ENCODE measurements at places on chromosomes 7 and 10.

- DNase-seq: peak; percentile 13
These were observed 395.0 kb downstream of the THSD7A start for GRCh38 chr7:11436773-11437524.

GRCh38 chr10:69847458-69847857 lies 45.8 kb downstream of the COL13A1 start:
- DNase-seq: no peak

DNA sequence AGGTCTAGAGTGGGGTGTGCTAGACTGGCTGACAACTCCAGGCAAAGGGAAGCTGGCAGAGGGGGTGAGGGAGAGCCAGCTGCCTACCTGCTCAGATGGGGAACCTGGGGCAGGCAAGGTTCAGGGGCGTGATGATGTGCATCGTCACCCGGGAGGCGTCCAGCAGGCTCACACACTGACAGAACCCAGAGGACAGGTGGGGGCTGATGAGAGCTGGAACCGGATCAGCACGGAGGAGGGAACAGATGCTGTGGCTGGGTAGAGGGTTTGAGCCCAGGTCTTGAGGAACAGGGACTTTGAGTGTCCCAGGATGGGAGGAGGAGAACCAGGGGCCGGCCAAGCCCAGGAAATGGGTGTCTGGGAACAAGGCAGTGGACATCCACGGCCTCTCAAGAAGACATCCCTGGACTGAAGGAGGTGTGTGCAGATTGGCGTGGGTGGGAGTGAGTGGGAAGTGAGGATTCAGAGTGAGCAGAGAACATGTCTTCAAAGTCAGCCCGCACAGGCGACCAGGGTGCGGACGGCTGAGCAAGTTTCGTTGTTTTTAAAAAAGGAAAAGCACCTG lies 3.9 kb downstream of the RASGEF1A start:
- no peak for DNase-seq

GRCh38 chr10:26269754-26270153 lies 53.2 kb downstream of the GAD2 start:
- peak; percentile 58 for DNase-seq

GRCh38 chr7:48924433-48924832 lies at the start of gene CDC14C:
Gene CDC14C, plus strand, starts transcription at chr7:48924547. Its CDS starts 126 bp downstream, at chr7:48924673.
- no peak for DNase-seq

- DNase-seq: no peak
These were observed 82.9 kb downstream of the NPY start for GRCh38 chr7:24366876-24367275.

DNA sequence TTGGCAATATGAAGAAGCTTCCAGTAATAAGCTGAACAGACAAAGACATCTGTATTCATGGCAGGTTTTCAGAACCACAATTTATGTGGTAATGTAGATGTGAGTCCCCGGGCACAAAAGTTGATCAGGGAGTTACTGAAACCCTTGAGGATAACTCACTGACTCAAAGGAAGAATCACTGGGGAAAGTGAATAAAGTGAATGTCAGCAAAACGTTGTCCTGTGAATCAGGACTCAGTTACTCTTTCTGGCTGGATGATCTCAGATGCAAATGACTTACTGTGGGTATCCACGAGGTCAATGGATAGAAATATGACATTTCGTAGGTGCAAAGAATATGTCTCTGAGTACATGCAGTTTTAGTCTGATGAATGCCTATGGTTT lies 172.8 kb upstream of the CTBP2 start:
- no peak for DNase-seq

DNA sequence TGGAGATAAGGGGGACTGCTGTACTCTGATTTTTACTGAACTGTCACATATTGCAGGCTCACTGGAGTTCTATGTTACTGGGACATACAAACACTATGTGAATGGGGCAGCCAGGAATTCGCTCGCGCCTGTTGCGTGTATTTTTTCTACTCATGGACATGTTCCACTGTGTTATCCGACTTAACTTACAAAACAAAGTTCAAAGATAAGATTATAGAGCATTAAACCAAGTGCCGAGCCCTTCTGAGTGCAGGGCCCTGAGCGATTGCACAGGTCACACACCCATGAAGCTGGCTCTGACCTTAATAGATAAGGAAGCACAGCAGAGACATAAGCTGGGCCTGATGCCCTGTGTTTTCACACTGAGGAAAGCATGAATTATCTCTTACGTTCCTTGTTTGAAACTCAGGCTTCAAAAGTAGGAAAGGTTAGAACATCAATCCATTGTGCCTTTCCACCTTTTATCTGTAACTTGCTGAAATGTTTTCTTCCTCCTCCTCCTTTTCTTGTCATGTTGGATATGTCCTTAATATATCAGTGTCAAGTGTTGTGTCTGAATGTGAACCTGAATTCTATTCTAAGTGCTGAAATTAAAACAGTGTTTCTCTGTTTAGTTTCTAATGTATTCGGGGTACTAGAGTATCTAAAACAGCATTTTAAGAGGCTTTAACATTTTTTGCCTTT lies 273.8 kb downstream of the AUTS2 start:
- no peak for DNase-seq

DNA sequence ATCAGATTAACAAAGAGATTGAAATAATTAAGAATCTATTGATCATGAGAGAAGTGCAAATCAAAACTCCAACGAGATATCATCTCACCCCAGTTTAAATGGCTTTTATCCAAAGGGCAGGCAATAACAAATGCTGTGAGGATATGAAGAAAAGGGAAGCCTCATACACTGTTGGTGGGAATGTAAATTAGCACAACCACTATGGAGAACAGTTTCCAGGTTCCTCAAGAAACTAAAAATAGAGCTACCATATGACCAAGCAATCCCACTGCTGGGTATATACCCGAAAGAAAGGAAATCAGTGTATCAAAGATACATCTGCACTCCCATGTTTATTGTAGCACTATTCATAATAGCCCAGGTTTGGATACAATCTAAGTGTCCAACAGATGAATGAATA lies 13.8 kb downstream of the FGL2 start:
- DNase-seq: no peak

DNA sequence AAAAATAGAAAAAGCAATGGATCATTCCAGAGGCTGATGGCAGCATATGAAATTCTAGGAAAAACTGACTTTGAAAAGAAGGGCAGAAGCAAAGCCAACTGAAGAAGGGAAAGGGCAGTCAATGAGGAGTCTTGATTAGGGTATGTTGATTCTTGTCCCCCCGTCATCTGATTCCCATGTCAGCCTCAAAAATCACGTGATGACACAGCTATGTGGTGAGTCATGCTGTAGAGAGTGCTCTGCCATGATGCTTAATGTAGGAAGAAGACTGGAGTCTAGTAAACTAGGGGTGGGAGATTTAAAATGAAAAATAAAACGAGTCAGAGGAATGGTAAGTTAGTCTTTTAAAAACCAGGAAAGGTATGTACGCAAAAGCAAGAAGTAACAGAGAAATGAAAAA lies 3.9 kb upstream of the POU6F2 start:
- DNase-seq: no peak

GRCh38 chr10:7432884-7433726 lies 22.3 kb upstream of the SFMBT2 start:
- peak; percentile 29 for DNase-seq

- no peak for DNase-seq
These were observed 257.5 kb downstream of the IPMK start for GRCh38 chr10:58010073-58010702.

DNA sequence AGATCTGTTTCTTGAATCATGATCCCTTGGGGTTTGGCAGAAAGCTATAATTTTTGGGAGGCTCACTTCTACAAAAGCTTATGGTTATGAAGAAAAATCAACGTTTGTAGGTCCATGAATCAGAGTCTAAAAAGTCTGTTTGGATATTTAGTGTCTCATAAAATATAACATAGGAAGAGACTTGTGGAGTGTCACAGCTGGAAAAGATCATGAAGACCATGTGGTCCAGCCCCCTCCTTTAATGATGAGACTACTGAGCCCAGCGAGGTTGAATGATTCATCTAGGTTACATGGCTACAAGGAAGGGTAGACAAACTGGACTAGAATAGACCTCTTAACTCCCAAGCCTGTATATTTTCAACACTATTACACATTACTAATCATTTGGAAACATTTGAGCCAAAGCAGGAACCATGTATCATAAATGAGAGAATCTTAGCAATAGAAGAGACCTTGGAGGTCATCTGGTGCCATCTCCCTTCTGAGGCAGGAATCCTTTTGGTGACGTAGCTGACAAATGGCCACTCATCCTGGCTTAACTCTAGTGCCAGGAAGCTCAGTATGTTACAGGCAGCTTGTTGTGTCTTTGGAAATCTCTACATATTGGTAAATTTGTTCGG lies 152.5 kb downstream of the CREB5 start:
- no peak for DNase-seq

DNA sequence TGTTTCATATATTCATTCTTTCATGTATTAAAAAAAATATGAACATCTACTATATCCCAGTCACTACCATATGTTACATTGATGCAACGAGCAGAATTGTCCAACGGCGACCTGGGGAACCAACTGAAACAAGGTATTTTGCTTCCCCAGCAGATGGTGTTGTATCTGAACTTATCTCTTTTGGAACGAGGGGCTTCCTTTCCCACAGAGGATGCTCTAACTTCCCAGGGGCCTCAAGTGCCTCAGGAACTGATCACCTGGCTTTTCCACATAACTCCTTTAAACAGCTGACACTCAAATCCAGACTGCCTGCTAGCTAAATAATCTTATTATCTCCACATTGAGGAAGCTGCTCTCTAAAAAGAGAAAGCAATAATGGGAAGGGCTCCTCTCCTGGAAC lies 259.3 kb downstream of the HTR7 start:
- no peak for DNase-seq

- peak; percentile 94 for DNase-seq
These were observed 10.3 kb downstream of the CRHR2 start for GRCh38 chr7:30671793-30672465.

GRCh38 chr7:142556740-142557139 lies 192.5 kb upstream of the PRSS1 start:
- DNase-seq: peak; percentile 61

DNA sequence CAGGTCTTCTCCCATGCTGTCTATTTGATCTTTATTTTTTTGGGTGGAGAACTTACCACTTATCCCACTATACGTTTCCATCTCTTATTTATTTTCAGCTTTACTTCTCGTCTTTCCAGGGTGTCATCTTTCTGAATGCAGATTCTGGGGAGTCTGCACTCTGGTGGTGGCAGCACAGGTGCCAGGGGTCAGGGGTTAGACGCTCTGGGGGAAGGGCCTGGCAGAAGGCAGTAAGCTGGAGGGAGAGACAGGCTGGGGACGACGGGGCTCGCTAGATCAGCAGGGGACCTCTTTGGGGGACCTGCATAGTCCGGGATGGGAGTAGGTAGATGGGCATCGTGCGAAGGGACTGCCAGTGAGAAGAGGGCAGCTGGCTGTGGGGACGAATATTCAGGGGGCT lies 22.3 kb downstream of the CHST12 start:
- no peak for DNase-seq

- DNase-seq: no peak
These were observed 34.8 kb upstream of the AGR2 start for GRCh38 chr7:16839646-16840045.

- DNase-seq: no peak
These were observed 190.4 kb upstream of the PLXNA4 start for GRCh38 chr7:132766660-132767059.

- DNase-seq: peak; percentile 20
These were observed 514 bp downstream of the RNF216 start for GRCh38 chr7:5780801-5781496.

DNA sequence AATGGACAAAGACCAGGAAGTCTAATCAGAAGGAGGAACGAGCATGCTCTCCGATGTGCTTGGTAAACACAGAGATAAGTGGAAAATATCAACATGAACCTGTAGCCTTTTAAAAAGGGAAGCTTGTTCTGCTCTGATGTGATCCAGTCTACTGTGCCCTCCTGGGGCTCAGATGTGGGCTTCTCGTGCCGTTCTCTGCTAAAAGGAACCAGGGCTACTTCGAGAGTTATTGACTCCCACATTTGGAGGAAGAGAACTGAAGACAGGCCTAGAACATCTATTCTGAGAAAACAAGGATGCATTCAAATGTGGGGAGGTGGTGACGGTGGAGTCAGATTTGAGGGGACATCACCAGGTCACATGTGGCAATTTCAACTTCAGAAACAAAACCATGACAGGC lies 325.4 kb downstream of the GLRX3 start:
- DNase-seq: no peak

DNA sequence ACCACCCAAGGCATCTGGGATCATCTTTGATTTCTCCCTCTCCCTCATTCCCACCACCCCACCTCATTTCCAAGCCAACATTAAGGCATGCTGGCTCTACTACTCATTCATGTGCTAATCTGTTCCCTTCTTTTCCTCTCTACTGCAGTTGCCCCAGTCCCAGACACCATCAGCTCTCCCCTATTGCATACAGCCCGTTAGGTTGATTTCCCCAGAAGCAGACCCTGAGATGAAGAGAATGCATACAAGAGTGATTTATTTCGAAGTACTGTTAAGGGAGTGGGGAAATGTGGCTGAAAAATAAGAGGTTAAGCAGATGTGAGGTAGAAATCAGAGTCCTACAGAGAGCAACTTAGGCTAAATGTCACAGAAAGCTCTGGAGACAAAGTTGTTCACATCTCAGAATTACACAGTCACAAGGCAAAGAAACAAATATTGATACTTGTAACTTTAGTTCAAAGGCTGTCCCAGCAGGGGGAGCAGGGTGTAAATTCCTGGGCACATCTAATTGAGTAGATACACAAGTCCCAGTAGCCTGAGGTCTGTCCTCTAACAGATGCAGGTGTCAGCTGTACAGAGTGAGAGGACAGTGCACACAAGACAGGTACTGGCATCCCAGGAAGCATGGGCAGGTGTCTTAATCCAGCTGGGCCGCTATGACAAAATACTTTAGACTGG lies 20.9 kb downstream of the AKR1D1 start:
- DNase-seq: no peak

DNA sequence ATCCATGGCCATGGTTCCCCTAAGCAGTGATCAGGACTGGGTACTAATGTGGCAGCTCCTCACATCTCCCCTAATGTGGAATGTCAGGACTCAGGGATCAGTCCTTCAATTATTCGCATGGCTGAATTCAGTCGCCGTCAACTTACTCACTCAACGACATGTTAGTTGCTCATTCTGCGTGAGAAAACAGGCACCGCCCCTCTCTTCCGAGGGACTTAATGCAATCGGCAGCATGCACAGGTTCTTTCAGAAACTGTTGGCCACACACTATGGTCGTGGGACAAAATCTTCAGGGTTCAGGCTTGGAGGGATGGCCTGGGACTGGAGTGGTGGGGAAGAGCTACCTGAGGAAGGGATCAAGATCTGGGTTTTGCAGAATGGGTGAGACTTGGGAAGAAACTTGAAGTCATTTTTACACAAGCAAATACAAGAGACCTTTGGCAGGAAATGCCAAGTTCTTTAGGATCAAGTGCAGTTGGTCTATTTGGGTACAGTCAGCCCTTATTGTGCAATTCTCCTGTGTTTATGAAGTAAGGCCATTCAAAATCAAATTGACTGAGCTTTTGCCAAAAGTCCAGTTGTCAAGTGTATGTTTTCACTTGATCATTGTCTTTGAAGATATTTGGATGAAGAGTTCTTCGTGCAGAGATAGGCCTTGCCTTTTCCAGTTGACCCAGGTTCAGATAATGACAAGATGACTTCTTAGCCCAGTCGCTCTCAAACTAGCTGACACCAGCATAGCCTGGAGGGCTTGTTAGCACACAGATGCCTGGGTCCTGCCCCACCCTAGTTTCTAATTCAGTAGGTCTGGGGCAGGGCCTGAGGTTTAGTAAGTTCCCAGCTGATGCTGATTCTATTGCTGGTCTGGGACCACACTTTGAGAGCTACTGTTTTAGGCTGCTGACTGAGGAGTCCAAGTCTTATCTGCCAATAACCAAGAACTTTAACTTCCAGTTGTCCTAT lies 48.5 kb downstream of the LRRC18 start:
- DNase-seq: no peak

GRCh38 chr7:140876519-140877248 lies 48.0 kb downstream of the BRAF start:
- DNase-seq: no peak

Measured in iPS-NIHi11 (cell line).